Activated CD4-positive, CD25-positive, alpha-beta regulatory T cell treated with anti-CD3 and anti-CD28 coated beads, Interleukin-2, amount 50 U/mL, for 24 hours (primary cell): ENCODE measurements at places on chromosomes 4 and X.

- ATAC-seq: no peak
Observed at GRCh38 chrX:95076449-95076848, 1402.4 kb downstream of the FAM133A start.

- no peak for ATAC-seq
Observed at GRCh38 chr4:10500776-10501175, 43.5 kb upstream of the ZNF518B start.

GRCh38 chr4:89273741-89274141, 33.9 kb downstream of the GPRIN3 start:
- no peak for ATAC-seq

DNA sequence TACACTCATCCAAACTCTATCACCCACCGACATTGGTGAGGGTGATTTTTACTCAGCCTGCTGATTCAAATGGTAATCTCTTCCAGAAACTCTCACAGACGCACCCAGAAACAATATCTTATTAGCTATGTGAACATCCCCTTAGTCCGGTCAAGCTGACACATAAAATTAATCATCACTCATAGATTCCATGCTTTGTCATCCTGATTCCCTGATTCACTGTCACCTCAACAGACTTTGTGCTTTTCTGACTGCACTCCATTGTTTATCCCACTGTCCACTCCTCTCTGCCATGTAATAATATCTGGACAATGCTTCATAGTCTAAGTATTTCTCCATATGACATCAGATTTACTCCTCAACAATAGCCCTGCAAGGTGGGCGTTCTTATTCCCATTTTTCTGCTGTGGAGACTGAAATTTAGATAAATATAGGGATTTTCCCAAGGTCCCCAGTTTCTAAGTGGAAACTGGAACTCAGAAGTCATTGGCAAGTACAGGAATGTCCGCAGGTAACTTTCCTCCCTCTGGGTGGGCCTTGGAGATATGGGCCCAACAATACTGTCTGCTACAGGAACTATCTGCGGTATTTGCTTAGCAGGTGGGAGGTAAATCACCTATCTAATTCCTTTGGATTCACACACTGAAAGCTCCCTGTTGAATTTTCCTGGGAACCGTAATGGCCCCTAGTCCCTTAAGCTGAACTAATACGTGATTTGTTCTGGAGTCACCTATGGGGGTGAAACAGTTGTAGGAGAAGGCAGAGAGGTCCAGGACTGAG, 228.6 kb upstream of the BCOR start:
- no peak for ATAC-seq

GRCh38 chr4:58514299-58514698, 1404.1 kb upstream of the IGFBP7 start:
- ATAC-seq: no peak

DNA sequence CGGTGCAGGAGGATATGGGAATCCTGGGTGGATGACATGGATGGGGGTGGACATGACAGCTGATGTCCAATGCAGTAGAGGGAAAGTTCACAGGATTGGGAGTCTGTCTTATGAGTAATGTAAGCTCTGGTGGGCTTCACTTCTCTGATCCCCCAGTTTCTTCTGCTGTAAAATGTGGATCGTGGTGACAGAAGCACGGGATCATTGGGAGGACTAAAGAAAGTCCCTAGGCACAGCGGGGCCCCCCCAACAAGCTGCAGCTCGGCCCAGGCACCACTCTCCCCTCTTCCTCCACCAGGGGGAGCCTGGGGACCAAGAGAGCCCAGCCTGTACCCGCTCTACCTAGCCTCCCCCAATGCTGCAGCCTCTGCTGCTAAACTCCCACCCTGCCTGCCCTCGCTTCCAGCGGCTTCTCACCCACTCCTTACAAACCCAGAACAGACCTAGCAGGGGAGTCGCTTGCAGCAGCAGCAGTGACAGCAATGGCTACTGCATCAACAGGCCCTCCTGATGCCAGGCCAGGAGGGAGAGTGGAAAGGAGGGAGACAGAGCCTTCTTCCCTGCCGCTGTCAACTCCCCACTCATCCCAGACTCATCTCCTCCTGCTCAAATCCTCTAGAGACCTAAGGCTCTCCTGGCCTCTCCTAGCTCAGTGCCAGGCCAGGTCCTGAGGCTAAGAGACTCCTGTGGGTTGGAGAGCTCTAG, 36.1 kb upstream of the IQSEC2 start:
- ATAC-seq: peak; percentile 86

DNA sequence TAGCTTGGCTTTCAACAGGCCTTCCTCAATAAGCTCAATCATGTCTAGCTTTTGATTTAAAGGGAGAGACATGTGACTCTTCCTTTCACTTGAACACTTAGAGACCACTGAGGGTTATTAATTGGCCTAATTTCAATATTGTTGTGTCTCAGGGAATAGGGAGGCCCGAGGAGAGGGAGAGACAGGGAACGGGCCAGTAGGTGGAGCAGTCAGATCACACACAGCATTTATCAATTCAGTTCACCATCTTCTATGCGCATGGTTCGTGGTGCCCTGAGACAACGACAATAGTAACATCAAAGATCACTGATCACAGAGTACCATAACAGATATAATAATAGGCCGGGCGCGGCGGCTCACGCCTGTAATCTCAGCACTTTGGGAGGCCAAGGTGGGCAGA, 17.8 kb downstream of the ZNF81 start:
- no peak for ATAC-seq

GRCh38 chr4:1260418-1261106, 11.6 kb upstream of the CTBP1 start:
- no peak for ATAC-seq

GRCh38 chr4:121073004-121073435, 685 bp upstream of the NDNF start:
- no peak for ATAC-seq

DNA sequence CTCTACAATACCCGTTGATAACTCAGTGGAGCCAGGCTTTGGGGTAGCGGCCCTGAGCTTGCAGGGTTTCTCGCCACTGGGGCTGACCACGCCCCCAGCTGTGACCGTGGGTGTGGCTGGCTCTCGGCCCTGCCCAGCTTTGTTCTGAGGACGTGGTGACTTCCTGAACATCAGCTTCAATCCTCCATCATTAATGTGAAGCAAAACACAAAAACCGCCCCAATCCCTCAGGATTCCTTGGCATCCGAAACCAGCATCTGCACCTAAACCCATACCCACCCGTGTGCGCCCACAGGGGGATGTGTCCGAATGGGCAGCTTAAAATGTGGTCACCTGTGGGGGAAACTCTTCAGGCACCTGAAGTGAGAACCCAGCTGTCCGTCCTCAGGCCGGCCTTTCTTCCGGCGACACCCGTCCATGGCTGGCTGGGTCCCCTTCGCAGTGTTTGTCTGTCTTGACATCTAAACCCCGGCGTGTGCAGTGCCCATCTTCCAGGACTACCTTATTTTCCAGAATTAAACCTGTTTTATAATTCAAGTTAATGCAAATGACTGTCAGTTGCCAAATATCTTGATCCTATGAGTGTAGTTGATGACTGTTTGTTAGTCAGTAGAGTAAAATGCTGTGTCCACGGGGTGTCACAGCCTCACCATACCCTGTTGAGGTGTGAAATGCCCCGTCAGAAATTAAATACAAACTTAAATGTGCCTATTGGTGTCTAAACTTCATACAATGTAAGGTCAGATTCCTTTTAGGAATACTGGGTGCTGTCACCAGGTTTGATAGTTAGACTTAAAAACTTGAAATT, 27.3 kb downstream of the NELFA start:
- no peak for ATAC-seq

GRCh38 chr4:85728464-85728863, 253.5 kb downstream of the ARHGAP24 start:
- ATAC-seq: no peak

GRCh38 chr4:22014222-22014741, 65.7 kb upstream of the KCNIP4 start:
- ATAC-seq: no peak

DNA sequence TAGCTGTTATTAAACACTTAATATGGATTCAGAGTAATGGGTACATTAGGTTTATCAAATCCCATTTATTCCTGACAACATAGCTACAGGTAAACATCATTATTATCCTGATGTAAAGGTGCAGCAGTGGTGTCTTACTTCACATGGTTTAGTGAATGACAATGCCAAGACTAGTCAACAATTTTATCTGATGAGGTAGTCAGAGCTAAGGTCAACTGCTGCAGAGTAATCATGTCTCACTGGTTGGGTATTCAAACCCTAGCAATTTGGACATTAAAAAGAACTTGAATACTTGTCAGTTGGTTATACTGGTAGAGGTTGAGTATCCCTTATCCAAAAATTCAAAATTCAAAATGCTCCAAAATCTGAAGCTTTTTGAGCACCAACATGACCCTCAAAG, 117.6 kb downstream of the MAB21L2 start:
- ATAC-seq: no peak

- no peak for ATAC-seq
Observed at GRCh38 chr4:148774134-148774533, 331.9 kb upstream of the NR3C2 start.

DNA sequence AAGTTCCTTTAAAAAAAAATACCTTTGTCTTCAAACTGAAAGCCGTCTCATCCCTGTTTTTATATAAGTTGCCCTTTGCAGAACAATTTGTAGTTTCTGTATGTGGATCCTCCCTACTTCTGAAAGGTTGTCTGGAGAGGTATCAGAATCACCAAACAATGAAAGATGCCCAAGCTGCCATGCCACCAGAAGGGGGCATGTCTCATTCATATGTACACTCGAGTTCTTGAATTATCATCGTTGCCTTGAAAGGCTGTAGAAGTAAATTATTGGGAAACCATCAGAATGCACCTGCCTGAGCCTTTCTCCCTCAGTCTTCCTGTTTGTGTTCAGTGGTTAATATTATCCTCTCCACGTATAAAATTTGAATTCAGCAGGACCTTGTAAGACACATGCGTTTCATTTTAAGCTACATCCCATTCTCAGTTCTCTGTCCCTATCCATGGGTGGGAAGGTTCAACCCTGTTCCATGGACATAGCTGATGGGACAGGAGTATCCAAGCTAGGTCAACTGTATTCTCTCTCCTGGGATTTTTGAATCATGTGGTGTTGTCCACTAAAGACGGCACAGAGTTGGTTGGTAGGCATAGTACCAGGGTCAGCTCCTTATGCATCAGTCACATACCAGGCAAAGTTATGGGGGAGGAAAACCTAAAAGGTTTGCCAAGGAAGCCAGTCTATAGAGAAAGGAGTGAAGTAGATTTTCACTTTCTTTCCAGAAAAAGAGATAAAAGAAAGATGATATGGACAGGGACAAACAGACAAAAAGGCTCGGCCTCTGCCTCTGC, 24.0 kb downstream of the GALNT7 start:
- no peak for ATAC-seq

DNA sequence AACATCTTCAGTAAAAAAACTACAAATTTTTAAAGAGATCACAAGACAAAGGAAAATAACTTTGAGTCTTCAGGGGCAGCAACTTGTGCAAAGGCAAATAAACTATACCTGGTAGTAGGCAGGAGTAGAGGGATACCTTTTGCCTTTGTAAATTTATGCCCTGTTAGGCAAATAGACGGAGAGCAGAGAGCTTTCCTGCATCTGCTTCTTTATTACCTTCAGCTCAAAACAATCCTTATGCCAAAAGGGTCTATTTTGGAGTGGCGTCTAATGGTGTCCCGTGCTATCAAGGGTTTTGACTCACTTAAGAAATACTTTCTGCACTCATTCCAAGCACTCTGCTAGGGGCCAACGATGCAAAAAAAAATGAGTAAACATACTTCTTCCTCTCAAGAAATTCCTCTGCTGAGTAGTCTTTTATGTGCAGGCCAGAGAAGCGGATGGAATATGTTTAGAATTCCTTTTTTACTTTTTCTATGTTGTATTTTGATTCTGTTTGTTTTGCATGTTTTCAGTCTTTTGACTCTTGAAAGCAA, 131.9 kb downstream of the ANXA5 start:
- no peak for ATAC-seq

DNA sequence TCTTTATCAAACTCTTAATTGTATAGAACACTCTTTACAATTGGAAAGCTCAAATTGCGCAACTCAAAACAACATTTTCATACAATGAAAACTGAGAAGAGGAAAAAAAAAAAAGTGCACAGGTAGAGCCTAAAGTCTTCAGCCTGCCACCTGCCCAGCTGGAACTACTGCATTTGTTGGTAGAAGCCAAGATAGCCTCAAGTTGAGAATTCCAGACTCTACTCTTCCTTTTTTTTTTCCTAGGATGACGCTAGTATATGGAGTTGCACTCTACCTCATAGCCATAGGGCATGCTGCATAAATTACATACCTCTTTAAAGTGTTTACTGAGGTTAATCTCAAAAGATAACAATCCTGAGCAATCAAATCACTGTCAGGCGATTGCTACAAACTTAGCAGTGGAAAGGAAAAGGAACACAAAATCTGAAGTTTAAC, 13.6 kb downstream of the ABCG2 start:
- no peak for ATAC-seq

DNA sequence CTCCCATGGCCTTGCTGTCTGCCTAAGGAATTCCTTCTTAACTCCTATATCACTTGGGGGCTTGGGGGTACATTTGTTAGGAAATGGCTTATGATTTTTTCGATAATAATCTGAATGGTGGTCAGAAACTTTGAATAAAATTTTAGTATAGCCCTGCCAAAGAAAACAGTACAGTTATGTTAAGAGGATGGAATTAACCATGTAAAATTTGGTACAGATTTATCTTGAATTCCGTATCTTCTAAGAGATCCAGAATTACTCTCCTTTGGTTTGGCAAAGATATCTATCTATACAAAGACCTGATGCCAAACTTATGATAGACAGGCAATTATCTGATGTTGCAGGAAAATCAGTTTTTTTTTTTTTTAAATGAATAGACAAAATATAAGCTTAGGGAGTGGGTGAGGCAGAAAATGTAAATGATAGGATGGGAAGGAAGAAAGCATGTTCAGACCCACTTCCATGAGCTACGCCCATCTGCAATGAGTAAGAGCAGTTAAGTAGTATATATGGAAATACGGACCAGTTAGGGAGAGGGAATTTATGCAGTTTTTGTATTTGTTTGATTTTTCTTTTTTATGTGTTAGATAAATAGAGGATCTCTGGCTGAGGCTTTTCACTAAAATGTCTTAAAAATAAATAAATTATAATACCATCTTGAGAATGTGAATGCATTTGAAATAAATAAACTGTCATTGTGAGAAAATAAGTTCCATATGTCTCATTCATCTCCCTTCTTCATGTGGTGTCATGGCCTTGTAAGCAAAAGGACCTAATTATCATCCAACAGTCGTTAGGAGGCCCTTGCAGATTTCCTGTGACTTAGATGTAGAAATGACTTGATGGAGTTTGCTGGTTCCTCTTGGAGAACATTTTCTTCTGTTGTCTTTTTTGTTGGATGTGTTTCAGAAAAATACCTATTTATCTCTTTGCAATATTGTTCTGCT, 389.6 kb downstream of the ARHGAP24 start:
- no peak for ATAC-seq

DNA sequence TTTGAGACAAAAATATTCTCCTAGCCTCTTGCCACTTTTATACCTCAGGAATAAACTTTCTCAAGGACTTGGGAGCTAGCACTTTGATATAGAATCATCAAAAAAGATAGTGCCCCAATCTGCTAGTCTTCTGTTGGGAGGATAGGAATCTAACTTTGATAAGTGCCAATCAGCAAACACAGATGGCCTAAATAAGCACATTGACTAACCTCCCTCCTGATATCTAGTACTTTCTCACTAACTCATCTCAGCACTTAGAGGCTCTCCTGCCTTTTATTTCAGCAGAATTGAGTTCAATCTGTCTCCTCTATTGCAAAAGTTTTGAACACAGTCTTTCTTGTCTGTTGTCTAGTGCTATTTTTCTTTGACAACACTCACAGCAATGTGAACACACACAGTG, 798.4 kb upstream of the FTHL17 start:
- no peak for ATAC-seq

GRCh38 chr4:46890056-46890455, 19.0 kb downstream of the COX7B2 start:
- no peak for ATAC-seq
